ENCODE measurements at places on chromosomes 7 and 10.
A peak's percentile ranks its signal among the peaks of the same experiment; 100 is the strongest.

DNA sequence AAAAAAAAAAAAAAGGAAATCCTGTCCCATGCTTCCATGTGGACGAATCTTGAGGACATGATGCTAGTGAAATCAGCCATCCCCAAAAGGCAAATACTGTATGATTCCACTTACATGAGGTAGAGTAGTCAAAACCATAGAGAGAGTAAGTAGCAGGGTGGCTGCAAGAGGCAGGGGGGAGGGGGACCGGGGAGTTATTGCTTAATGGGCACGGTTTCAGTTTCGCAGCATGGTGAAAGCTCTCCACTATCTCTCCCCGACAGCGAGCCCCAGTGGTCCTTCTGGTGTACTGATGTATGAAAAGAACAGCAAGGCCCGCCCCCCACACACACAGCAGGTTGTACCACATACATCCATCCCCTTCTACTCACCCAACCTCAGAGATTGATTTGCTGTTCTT lies 32.8 kb downstream of the NOD1 start:
- DNase-seq: peak; percentile 40

GRCh38 chr7:69568266-69568665 lies 30.0 kb upstream of the AUTS2 start:
- DNase-seq: no peak

DNA sequence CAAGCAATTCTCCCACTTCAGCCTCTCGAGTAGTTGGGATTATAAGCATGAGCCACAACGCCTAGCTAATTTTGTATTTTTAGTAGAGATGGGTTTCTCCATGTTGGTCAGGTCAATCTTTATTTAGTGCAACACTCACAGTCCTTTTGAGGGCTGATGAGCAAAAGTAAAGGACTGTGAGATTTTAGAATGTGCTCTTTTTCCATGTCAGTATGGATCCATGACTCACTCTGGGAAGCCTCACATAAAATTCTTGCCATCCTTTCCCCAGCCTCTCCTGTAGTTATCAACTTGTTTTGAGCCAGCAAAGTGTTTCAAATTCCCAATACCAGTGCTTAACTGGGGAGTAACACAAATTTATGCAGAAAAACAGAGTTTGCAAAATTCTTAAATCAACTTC lies 135.8 kb upstream of the CXCL12 start:
- DNase-seq: no peak

- no peak for DNase-seq
These were observed 652 bp downstream of the KAZALD1 start for GRCh38 chr10:101062232-101063049.

GRCh38 chr10:89346405-89347254 lies 18.8 kb downstream of the IFIT3 start:
- no peak for DNase-seq

DNA sequence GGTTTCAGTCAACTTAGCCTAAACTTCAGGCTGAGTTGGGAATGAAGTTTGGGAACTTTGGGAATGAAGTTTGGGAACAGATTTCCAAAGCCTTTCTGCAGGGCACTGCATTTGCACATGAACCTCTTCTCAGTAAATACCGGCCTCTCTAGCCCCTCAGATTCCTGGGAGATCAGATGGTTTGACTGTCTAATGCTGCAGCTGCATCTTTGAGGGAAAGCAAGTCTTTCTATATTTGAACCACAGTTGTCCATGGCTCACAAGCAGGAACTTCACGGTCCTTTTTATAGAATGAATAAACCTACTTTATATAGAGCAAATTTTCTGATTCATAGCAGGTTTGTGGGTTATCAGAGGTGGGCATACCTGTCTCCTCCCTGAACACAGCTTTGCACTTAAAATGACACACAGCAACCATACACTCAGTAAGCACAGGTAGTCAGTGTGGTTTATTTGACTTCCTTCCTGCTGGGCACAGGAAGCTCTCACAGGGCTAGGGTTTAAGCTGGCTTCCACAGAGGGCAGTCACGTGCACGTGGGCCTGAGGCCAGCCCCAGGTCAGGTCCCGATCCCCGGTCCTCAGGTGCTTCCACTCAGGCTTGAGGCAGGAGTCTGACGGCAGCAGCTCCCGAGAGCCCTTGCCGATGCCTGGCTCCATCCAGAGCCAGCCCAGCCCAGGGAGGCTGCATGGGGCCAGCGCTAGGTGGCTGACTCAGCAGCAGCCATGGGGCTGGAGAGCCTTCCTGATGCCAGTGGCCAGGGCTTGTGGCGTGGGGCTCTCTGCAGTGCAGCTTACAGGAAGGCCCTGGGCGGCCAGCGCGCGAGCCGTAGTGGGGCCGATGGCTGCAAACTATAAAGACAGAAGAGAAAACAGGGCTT lies 12.8 kb upstream of the MMP21 start:
- DNase-seq: no peak

- DNase-seq: no peak
These were observed 51.9 kb upstream of the TCERG1L start for GRCh38 chr10:131363416-131363815.

DNA sequence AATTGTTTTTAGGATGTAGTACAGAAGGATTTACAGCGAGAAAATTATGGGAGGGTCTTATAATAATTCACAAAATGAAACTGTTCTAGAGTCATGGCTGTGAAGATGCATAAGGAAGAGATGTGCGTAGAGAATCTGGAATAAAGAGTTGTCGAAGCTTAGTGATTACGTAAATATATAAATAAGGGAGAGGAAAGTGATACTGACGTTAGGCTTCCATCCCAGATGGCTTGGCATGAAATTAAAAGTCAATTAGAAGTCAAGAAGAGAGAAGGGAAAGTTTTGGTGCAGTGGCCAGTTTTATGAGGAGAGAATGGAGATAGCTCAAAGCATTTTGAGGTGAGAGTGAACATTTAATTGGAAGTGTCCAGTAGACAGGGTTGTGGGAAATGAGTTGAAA lies 85.5 kb downstream of the LCOR start:
- DNase-seq: no peak

GRCh38 chr10:125049216-125049881 lies 107.4 kb downstream of the ZRANB1 start:
- no peak for DNase-seq

DNA sequence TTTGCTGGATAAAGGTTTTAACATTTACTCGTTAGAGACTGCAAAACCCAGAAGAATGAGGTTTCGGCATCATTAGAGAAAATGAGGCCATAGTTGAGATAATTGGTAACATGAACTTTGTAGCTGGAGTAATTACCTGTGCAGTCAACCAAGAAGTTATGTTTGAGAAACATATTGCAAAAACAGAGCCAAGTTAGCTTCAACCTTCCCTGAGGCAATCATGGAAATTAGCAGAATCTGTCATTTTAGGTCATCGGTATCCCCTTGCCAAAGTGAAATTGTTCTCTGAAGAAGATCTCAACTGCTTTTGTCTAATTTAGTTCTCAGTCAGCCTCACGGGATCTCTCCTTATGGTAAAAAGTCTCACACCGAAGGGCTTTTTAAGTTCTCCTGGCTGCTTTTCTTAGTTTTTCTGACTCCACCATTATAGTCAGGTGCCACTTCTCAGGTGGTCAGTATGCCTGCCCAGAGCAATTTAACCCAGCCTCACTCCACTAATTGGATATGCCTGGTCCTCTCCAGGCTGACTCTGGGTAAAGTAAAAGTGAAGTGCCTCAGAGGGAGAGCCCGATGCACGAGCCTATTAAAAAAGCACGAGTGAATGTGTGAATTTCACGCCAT lies 52.5 kb downstream of the NRCAM start:
- no peak for DNase-seq

GRCh38 chr10:664301-664700 lies 25.2 kb downstream of the DIP2C start:
- no peak for DNase-seq

DNA sequence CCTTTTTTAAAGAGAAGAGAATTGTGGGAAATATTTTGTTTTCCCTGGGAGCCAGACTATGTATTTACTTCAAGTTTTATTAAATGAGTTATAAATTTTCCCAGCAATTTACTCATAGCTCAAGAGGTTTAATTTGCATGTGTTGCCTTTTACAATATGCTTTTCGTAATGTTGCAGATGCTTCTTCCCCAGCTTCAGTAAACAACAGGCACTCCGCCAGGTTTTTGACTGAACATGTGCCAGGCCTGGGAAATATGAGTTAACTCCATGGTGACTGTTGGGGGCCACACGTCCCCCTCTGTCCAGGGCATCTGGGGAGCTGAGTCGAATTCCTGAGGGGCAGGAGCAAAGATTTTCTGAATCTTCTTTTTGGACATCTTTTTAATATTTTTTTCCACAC lies 545.7 kb downstream of the LRMDA start:
- DNase-seq: no peak

- no peak for DNase-seq
These were observed 1065.7 kb downstream of the DNAJB9 start for GRCh38 chr7:109635374-109635773.

DNA sequence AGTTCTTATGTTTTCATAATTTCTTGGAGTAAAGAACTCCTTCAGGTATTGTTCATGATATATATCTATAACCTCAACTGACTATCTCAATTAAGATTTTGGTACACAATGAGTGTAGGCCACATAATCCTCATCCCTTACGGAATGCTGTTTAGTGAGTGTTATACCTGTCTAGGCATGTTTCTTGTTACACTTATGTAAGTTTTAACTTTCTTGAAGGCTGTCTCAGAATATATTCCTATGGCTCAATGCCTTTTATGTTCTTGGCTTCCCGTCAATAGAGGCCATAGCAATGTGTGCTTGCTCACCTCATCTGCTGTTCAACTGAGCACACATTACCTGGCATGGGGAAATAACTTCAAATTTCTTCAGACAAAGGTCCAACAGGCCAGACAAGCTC lies 185.1 kb downstream of the CTTNBP2 start:
- DNase-seq: no peak

- DNase-seq: peak; percentile 83
These were observed at the start of gene TRDMT1 for GRCh38 chr10:17200912-17201793. TRDMT1 (minus strand) TSS chr10:17201672; CDS start chr10:17201634, 38 bp downstream.

GRCh38 chr7:88224601-88225275 lies 4.9 kb upstream of the SRI start:
- no peak for DNase-seq

DNA sequence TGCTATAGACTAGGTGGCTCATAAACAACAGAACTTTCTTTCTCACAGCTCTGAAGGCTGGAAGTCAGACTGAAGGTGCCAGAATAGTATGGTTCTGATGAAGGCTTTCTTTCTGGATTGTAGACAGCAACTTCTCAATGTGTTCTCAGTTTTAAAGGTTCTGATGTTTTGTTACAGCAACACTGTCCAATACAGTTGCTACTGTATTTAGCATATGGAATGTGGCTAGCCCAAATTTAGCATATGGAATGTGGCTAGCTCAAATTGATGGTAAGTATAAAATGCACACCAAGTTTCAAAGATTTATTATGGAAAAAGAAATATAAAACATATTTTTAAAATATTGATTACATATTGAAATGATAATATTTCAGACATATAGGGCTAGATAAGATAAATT lies 145.3 kb downstream of the MBL2 start:
- no peak for DNase-seq

DNA sequence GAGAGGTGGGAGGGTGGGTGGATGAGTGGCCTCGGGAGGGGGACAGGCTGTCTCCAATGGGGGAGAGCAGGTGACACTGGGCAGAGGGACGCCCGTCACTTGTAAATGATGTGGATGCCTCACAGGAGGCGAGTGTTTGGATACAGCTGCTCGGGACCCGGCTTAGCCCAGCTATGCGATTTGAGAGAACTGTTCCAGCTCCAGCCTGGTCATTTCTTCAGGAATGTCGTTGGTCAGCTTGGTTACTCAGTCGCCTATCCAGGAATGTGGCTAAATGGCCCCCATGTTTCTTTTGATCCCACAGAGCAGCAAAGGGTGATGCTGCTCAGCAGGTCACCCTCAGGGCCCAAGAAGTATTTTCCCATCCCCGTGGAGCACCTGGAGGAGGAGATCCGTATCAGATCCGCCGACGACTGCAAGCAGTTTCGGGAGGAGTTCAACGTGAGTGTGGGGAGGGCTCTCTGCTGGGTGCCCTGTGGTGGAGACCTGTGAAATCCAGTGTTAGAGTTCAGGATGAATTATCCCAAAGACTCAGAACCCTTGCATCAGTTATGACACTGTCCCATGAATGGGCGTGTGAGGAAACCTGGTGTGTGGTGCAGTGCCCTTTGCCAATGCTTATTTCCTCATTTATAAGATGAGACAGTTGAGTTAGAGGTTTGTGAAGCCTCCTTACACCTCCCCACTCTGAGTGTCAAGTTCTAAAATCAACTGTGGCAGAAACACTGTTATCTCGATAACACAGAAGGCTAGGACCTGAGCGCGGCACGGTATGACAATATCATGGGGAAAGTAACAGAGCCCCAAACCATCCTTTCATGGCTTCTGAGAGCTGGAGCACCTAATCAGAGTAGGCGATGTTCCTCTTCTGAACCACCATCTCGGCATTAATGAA lies 76.8 kb downstream of the MKI67 start:
- DNase-seq: no peak

DNA sequence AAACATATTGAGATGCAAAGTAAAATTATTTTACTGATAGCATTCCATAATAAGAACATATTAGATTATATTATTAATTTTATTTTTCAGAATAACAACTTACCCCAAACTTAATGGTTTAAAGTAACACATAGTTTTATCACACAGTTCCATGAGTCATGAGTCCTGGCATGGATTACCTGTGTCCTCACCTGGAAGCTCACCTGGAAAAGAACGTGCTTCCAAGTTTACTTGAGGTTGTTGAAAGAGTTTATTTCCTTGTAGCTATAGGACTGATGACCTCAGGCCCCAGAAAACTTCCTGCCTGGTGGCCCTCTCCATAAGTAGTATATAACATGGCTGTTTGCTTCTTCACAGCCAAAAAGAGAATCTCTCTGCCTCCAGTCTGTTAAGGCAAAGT lies 254.6 kb downstream of the TFEC start:
- no peak for DNase-seq

DNA sequence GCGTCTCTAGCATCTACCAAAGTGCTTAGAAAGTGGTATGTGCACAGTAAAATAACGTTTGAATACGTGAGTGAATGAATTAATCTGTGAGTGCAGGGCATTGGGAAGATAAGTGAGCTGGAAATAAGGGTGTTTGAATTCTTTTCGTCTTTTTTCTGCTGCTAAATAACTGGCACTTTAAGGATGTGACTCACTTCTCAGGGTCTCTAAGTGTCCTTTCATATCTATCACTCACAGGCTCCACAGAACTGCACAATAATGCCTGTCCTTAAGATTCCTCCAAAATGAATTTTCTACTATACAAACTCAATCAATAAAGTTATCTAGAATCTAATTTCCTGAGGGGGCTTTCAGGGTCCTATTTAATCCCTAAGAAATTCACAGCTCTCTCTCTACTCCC lies 3.2 kb upstream of the DGKB start:
- no peak for DNase-seq

GRCh38 chr7:35424440-35424839 lies 170.5 kb upstream of the TBX20 start:
- DNase-seq: no peak

DNA sequence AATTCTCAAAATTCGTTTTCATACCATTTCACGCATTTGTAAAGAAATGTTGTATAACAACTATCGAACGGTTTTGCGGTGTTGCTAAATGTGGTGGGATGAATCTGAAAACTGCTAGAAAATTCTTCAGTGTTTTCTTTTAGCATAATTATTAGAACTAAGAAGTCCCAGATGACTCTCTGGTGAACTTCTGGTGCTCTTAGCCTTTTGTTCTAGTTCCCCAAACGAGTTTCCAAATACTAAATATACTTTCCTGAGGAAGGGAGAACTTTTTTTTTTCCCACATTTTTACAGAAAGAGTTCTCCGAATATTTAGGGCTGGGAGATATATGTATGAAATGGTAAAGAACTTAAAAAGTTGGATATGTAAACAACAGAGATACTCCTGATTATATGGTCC lies 82.5 kb downstream of the ICA1 start:
- no peak for DNase-seq

Measured in DND-41 (cell line).